ENCODE measurements at places on chromosomes 16 and 17.

- DNase-seq: no peak
Observed at GRCh38 chr16:2611499-2611862, 70.8 kb upstream of the KCTD5 start.

DNA sequence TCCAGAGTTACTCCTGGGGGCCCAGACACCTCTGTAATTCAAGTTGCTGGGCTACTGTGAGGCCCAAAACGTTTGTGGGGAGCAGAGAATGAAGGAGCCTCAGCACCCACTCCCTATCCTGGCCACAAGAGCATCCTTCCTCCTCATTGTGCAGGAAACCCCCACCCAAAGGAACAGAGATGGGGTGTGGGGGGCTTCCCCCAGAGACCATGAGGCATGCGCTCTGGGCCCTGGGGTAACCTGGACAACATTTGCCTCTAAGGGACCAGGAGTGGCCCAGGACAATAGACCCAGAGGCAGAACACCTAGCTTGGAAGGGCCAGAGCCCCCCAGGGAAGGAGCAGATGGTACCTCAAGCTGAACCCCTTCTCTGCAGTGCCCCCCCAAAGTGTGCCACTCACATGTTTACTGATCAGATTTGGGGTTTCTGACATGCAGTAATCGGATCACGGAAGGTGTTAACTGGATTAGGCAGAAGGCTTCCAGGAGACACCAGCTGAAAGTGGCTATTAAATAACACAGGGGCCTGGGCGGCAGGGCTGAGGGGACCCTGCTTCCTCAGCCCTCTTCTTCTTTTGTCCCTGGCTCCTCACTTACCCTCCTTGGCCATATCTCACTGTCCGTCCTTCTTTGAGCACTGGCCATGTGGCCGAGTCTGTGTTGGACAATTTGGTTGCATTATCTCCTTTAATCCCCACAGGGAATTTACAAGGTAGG is 50.8 kb downstream of the SDK2 start:
- no peak for DNase-seq

DNA sequence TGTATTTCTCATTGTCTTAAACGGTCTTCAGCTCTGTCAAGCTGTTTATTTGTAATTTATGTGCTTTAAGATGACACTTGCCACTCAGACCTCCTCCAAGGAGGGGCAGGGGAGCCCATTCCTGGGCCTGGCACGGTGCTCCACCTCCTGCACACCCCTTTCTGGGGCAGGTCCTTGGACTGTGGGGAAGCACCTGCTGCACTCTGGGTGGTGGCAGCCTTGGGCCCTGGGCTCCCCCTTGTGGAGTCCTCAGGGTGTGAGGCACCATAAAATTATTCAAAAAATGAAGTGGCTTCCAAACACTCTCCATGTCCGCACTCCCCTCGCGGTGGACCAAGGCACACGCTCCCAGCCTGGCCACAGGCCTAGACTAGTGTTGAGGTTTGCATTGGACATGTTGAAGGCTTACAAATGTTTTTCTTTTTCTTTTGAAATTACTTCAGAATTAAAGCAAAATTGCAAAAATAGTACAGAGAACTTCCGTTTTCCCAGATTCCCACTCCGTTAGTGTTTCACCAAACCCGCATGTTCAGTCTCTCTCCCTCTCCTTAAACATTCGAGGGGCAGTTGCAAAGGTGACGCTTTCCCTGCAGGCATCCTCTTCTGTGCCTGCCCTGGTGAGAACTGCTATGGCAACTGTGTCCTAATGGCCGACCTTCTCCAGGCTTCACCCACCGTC is 32.4 kb downstream of the FOXK2 start:
- no peak for DNase-seq

DNA sequence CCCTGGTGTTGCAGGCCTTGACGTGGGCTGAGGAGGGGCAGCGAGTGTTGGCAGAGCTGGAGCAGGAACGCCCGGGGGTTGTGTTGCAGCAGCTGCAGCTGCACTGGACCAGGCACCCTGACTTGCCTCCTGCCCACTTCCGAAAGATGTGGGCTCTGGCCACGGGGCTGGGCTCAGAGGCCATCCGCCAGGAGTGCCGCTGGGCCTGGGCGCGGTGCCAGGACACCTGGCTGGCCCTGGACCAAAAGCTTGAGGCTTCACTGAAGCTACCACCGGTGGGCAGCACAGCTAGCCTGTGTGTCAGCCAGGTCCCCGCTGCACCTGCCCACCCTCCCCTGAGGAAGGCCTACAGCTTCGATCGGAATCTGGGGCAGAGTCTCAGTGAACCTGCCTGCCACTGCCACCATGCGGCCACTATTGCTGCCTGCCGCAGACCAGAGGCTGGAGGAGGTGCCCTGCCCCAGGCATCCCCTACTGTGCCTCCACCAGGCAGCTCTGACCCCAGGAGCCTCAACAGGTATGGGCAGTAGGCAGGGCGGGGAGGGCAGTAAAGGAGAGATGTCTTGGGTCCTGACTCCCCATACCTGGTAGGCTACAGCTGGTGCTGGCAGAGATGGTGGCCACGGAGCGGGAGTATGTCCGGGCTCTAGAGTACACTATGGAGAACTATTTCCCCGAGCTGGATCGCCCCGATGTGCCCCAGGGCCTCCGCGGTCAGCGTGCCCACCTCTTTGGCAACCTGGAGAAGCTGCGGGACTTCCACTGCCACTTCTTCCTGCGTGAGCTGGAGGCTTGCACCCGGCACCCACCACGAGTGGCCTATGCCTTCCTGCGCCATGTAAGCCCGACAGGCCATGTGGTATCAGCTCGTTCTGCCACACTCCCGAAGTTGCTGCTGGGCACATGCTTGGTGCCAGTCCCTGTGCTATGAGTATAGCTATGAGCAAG is 5.6 kb downstream of the PLEKHG4 start:
- DNase-seq: no peak

DNA sequence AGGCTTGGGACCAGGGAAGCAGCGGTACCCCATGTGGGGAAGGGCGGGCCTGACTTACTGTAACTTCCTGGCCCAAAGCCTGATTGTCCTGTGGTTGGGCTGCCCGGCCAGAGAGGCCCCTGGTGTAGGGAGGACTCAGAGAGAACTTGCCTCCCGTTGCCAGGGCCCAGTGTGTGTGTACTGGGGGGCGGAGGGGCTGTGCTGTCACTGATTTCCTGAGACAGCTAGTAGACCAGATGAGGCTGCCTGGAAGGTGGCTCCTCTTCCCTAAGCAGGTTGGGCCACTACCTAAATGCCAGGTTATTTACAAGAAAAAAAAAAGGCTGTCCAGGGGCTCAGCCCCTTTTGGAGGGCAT is 16.7 kb downstream of the SOCS3 start:
- DNase-seq: no peak

- DNase-seq: no peak
Observed at GRCh38 chr16:31177136-31177535, 2.8 kb upstream of the FUS start.

GRCh38 chr16:80924372-80924978 is 82.2 kb downstream of the CMC2 start:
- DNase-seq: no peak

DNA sequence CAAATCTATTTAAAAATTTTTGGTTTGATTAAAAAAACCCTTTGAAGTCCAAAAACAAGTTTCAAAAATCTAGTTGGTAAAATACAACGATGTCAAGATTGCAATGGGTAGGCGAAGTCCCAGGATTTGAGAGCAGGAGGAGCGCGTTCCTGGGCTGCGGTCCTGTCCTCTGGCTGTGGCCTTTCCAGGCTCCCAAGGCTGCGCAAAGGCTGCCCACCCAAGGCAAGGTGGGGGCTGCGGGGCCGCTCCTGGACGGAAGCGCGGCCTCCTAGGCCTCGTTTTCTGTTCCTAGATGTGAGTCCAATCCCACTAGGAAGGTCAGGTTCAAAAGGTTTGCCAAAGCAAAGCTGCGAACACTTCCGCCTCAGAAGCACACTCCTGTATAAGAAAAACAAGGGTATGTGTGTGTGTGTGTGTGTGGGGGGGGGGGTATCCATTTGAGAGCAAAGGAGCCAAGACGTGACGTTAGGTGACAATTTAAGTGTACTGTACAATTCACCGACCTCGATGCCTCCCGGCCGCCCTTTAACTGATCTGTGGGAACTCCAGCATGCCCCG is 9.2 kb downstream of the AHSP start:
- DNase-seq: no peak

- DNase-seq: no peak
Observed at GRCh38 chr16:71347146-71347545, 11.4 kb upstream of the CALB2 start.

- no peak for DNase-seq
Observed at GRCh38 chr17:57044976-57045867, 39.8 kb upstream of the AKAP1 start.

GRCh38 chr16:54447576-54448440 is 161.2 kb upstream of the IRX3 start:
- no peak for DNase-seq

- no peak for DNase-seq
Observed at GRCh38 chr17:57755480-57756070, 10.5 kb upstream of the CCDC182 start.

- no peak for DNase-seq
Observed at GRCh38 chr17:39861235-39861634, 2.9 kb downstream of the IKZF3 start.

DNA sequence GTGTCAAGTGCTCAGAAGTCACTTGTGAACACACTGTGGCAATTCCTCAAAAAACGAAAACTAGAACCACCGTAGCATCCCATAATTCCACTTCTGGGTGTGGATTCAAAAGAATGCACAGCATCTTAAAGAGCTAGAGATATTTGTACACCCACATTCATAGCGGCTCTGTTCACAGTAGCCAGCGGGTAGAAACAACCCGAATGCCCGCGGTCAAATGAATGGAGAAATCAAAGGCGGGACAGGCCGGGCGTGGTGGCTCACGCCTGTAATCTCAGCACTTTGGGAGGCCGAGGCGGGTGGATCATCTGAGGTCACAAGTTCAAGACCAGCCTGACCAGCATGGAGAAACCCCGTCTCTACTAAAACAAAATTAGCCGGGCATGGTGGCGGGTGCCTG is 337.5 kb downstream of the SEC14L1 start:
- DNase-seq: no peak

GRCh38 chr17:45172541-45173286 is 11.0 kb downstream of the HEXIM2 start:
- no peak for DNase-seq
